ENCODE measurements at places on chromosomes 6 and 20.

GRCh38 chr6:26249957-26250697 lies 114.9 kb upstream of the BTN3A2 start:
- no peak for DNase-seq
- H3K36me3 ChIP-seq: no peaks in the 10 kb centered on the region
- peak overlapping the region; percentile 84 for H3K27ac ChIP-seq

DNA sequence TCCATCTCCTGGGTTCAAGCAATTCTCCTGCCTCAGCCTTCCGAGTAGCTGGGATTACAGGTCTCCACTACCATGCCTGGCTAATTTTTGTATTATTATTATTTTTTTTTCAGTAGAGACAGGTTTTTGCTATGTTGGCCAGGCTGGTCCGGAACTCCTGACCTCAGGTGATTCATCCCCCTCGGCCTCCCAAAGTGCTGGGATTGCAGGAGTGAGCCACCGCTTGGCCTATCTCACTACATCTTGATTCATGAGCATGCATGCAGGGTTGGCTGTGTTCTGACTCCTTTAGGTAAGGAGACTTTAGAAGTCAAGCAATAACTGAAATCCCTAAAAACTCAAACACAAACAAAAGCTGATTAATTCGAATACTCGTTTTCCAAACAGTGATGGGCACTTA lies 80.9 kb downstream of the GJA1 start:
- no peaks in the 10 kb centered on the region for H3K4me1 ChIP-seq
- no peaks in the 10 kb centered on the region for H3K36me3 ChIP-seq
- no peak overlapping the region for H3K4me3 ChIP-seq
- no peak for DNase-seq
- no peaks in the 10 kb centered on the region for H3K27me3 ChIP-seq
- H3K27ac ChIP-seq: no peak overlapping the region

- no peak for DNase-seq
- H3K4me1 ChIP-seq: no peaks in the 10 kb centered on the region
- no peak overlapping the region for H3K27ac ChIP-seq
- no peak overlapping the region for H3K4me3 ChIP-seq
These were observed 40.9 kb downstream of the ARHGAP40 start for GRCh38 chr20:38642498-38642897.

GRCh38 chr6:139287868-139288267 lies 3.9 kb downstream of the TXLNB start:
- H3K27me3 ChIP-seq: no peaks in the 10 kb centered on the region
- no peak overlapping the region for H3K4me3 ChIP-seq
- H3K36me3 ChIP-seq: no peaks in the 10 kb centered on the region
- DNase-seq: no peak
- H3K4me1 ChIP-seq: no peaks in the 10 kb centered on the region

DNA sequence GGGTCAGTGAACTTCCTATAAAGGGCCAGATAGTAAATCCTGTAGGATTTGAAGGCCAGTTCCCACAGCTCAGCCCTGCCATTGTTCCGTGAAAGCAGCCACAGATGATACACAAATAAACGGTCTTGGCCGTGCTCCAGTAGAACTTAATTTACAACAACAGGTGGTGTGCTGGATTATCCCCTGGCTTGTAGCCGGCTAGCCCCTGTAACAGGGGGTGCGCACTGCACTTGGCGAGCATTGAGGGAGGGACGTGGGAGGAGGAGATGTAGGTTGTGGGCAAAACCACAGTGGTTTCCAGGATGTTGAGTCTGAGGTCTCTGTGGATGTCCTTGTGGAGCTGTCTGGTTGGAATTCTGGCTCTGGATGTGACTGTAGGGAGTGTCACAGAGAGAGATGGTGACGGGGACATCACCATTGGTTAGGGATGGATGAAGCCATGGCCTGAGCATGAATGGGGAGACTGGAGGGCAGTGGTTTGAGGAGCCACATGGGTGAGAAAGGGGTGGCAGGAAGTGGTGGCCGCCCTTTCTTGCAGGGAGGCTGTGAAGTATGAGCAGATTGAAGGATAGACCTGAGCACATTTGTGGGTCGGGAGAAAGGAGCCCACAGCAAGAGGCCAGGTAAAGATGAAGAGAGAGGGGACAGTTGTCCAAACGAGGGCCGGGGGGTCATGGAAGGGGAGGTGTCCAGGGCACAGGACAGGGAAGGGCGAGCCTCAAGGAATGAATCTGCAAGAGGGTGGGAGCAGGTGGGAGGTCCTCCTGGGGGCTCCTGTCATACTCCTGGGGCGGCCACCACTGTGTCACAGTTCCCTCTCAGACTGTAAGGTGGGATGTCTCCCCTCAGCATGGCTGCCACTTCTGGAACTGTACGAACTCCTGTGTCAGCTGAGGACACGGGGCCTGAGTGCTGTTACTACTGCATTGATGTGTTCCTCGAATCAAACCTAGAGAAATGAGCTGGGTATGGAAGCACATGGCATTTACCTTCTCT lies 53.6 kb downstream of the CDH26 start:
- H3K27me3 ChIP-seq: no peaks in the 10 kb centered on the region
- peaks cover 15% of the 10 kb centered on the region for H3K4me1 ChIP-seq
- no peak overlapping the region for H3K27ac ChIP-seq
- no peak for DNase-seq

DNA sequence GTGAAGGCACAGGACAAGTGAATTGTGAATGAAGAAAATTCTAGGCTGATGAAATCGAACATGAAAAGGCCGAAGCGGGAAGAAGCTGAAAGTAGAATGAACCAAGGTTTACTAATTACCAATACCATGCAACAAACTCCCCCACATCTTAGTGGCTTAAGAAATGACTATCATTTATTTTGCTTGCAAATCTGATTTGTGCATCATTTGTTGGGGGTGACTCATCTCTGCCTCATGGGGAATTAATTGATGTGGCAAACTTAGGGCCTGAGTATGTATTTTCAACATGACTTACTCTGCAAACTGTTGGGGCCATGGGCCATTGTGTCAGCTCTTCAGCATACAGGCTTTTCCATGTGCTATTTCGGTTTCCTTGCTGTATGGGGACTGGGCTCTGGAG lies 26.8 kb downstream of the PPP1R14C start:
- no peak for DNase-seq
- H3K4me1 ChIP-seq: peaks cover 23% of the 10 kb centered on the region
- H3K4me3 ChIP-seq: no peak overlapping the region
- peaks cover 12% of the 10 kb centered on the region for H3K36me3 ChIP-seq
- no peaks in the 10 kb centered on the region for H3K27me3 ChIP-seq

DNA sequence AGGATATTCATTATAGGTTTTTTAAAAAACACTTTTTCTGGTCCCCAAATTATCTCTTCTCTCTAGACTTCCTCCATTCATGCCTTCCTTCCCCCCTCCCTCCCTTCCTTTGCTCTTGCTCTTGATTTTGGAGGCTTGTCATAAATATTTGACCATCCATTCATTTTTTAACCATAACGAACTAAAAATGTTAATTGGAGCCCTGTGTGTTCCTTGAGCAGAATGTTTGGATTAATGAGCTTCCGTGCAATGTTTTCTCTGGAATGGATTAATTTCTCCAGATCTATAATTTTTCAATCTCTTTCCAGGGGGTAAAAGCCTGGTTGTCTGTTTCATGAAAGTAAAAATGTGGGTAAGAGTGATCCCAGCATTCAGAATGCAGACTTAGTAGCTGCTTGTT lies 155.5 kb downstream of the ESR1 start:
- peaks cover 6% of the 10 kb centered on the region for H3K4me1 ChIP-seq
- H3K36me3 ChIP-seq: no peaks in the 10 kb centered on the region
- DNase-seq: no peak
- no peak overlapping the region for H3K27ac ChIP-seq
- no peak overlapping the region for H3K4me3 ChIP-seq

- no peaks in the 10 kb centered on the region for H3K4me1 ChIP-seq
- no peak overlapping the region for H3K4me3 ChIP-seq
- no peak for DNase-seq
- no peaks in the 10 kb centered on the region for H3K27me3 ChIP-seq
- H3K36me3 ChIP-seq: no peaks in the 10 kb centered on the region
These were observed 215.1 kb upstream of the GGTLC1 start for GRCh38 chr20:24203526-24204183.

DNA sequence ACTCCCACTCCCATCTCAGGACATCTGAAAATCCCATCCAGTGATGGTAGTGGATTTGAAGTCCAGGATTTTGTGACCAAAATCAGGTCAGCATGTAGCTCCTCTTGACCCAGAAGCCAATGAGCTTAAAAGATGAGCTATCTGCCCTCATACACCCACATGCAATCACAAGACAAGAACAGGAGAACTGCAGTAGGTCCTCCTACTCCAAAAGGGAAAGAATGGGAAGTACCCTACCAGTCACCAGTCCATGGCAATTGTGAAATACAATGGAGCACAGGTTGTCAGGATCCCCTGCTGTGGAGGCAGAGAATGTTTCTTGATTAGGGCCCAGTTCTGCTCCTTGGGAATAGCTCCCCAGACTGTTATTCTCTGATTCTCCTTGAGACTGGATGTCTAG lies 347.3 kb upstream of the CNR1 start:
- DNase-seq: no peak
- no peak overlapping the region for H3K27ac ChIP-seq
- no peaks in the 10 kb centered on the region for H3K36me3 ChIP-seq
- H3K4me1 ChIP-seq: no peaks in the 10 kb centered on the region
- H3K4me3 ChIP-seq: no peak overlapping the region

DNA sequence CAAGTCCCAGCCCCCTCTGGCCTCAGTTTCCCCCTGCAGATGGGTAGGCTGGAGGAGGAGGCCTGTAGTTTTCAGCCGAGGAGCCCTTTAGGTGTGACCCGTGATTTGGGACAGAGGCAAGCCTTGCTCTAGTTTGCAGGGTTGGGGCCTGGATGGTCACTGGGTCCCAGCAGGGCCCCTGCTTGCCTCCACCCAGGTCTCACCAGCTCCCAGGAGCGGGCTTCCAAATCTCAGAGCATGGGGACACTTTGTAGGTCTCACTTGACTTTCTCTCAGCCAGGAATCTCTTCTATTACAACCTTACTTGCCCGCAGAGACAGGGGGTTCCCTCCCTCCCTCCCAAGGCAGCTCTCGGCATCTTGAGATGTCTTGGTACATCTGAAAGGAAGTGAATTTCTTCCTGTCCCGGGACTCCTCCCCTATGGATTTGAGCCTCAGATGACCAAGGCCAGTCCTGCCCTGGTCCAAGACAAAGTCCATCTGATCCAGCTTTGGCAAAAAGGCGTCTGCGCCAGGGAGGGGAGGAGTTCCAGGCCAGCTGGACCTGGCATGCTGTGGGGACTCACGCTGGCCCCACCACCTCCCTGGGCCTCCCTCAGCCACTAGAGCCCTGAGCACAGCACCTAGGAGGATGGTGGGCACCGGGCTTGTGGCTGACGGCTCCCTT lies 47.4 kb downstream of the SRC start:
- H3K4me1 ChIP-seq: peaks cover 14% of the 10 kb centered on the region
- peak overlapping the region; percentile 50 for H3K27ac ChIP-seq
- no peak for DNase-seq
- peaks cover 95% of the 10 kb centered on the region for H3K36me3 ChIP-seq
- H3K4me3 ChIP-seq: no peak overlapping the region

GRCh38 chr6:69812746-69813427 lies 16.1 kb upstream of the LMBRD1 start:
- no peaks in the 10 kb centered on the region for H3K27me3 ChIP-seq
- no peaks in the 10 kb centered on the region for H3K4me1 ChIP-seq
- no peak overlapping the region for H3K27ac ChIP-seq
- H3K4me3 ChIP-seq: no peak overlapping the region
- no peaks in the 10 kb centered on the region for H3K36me3 ChIP-seq

GRCh38 chr6:30168741-30169140 lies 5.4 kb downstream of the TRIM15 start:
- DNase-seq: no peak
- H3K4me3 ChIP-seq: no peak overlapping the region

DNA sequence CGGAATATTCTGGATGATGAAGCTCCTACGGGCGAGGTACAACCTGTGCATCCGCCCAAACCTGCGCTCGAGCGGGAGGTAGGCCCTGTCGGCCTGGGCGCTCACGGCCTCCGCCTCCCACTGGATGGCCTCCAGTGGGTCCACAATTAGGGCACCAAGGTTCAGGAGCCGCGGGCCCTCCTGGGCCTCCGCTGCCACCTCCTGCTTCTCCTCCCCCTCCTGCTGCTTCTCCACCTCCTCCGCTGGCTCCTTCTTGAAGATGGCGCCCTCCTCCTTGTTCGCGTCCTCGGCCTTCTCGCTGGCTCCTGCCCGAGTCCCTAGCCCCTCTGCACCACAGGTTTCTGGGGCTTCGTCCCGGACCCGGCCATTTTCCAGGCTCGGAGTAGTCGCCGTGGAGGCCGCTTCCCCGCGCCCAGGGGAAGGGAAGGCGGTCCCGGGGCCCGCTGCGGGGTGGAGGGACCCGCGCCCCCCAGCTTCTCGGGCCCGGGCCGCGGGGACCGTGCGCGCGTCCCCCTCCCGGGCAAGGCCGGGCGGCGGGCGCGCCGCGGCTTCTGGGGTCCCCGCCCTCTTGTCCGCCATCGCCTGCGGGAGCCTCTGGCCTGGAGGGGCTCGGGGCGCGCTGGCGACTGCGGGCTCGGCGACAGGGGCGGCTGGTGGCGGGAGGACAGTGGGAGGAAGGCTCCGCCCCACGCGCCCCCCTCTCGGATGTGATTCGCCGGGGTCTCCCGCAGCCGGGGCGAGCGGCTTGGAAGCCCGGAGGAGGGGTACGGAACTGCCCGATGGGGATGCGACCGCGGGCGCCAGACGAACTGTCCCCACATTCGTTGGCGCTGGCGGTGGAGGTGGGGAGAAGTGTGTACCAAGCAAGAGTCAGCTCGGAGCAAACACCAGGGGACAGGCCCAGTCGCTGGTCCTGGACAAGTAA lies 17.6 kb downstream of the PLAGL2 start:
- peaks cover 2% of the 10 kb centered on the region for H3K36me3 ChIP-seq
- peaks cover 3% of the 10 kb centered on the region for H3K4me1 ChIP-seq
- H3K27me3 ChIP-seq: no peaks in the 10 kb centered on the region

GRCh38 chr6:110746680-110747079 lies 68.6 kb downstream of the CDK19 start:
- H3K27me3 ChIP-seq: no peaks in the 10 kb centered on the region
- no peak overlapping the region for H3K27ac ChIP-seq
- DNase-seq: no peak

DNA sequence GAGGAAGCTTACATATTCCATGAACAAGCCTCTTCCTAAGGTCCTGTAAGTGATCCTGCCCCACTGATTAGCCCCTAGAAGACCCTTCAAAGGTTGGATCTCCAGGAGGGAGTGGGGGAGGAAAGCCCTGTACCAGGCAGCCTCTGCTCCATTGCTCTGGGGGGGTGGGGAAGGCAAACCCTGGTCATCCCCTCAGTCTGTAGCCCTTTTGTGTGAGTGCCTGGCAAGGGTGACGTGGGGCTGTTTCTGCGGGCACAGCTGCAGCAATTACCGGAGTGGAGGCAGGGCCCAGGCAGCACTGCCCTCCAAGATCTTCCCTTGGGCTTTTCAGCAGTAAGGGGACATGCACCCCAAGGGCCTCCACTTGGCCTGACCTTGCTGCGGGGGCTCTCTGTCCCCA lies at the start of gene MOG:
Gene MOG (plus strand): TSS at position 295 of the 400 bp plus-strand sequence. CDS start 118 bp downstream, outside the sequence.
- H3K4me1 ChIP-seq: no peaks in the 10 kb centered on the region
- no peak within 1 kb of the TSS for H3K4me3 ChIP-seq
- no peaks in the 10 kb centered on the region for H3K36me3 ChIP-seq
- no peak for DNase-seq

DNA sequence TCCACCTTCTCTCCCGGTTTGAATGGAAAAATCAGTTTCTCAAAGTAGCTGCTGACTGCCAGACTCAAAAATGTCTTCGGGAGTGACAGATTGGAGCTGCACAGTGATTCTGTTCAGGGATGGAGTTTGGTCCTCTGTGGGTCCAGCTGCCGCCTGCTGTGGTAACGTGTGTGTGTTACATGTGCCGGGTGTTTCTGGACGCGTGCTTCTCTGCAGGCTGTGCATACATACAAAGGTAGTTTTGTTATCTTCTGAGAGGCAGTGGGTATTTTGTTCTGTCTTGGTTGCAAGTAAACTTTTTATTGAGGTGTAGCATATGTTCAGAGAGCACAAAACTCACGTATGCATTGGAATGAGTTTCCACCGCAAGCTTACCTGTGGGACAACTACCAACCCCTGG lies 41.3 kb upstream of the NAA20 start:
- H3K27ac ChIP-seq: peak overlapping the region; percentile 97
- peaks cover 50% of the 10 kb centered on the region for H3K4me1 ChIP-seq
- peaks cover 49% of the 10 kb centered on the region for H3K36me3 ChIP-seq
- peak overlapping the region; percentile 50 for H3K4me3 ChIP-seq

All from RWPE2 (cell line).